Hematopoietic multipotent progenitor cell treated with erythropoietin and hydrocortisone succinate and interleukin-3 and kit ligand, for 4 days (in vitro differentiated cells): ENCODE measurements at places on chromosomes 7 and 10.

GRCh38 chr7:112001091-112001826 lies 204.9 kb downstream of the DOCK4 start:
- no peak for DNase-seq

DNA sequence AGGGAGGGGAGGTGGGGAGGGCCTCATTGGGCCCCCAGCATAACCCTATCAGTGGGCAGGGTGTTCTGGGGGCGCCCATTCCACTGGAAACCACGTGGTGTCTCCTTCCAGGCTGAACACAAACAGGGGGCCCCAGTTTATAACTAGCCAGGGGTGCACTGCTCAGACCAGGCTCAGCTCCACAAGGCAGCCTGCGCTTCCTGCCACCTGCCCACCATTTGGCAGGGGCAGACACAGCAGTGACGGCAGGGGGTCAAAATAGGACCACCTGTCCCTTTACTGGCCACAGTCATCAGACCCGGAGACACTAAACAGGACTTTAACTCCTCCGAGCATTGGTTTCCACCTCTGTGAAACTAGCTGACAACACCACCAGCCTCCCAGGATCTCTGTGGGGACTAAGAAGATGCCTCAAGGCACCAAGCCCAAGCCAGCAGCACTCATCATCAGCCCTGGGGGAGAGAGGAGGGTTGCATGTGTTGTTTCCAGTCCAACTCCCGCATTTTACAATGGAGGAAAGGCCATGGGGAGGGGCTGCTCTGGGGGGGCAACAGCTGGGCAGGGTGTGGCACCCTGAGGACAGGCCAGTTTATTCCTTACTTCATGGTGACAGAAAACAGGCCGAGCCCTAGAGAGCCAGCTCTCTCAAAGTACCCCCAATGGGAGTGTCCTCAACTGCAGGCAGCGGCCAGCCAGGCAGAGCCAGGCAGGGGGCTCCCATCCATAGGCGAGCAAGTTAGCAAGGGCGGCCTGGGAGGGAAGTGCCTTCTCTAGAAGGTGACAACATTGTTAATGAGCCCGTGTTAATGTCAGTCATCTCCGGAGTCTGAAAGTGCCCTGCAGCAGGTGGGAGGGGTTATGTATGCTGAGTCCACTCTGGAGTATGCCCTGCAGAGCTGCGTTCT lies 127.6 kb downstream of the TNS3 start:
- no peak for DNase-seq

GRCh38 chr7:85167636-85168035 lies 19.2 kb downstream of the SEMA3D start:
- no peak for DNase-seq

GRCh38 chr7:18829858-18830285 lies 287.6 kb downstream of the TWIST1 start:
- DNase-seq = peak; percentile 4
